ENCODE measurements at places on chromosomes 16 and 17.

DNA sequence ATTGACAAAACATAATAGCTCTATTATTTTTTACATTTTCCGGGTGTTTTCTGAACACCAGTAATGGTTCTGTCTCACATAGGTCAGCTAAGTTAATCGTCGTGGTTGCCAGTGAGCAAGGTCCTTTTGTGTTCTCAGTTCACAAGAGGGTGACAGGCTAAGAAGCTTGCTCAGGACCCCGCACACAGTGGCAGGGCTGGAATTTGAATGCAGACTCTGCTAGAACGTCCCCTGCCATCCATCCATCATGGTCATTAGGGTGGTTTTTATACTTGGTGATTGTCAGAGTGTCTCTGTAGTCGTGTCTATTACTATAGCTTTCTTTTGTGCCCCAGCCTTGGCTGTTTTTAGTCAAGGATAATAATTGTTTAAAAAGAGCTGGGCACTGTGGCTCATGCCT, 176.2 kb downstream of the SNX29 start:
- DNase-seq = no peak

DNA sequence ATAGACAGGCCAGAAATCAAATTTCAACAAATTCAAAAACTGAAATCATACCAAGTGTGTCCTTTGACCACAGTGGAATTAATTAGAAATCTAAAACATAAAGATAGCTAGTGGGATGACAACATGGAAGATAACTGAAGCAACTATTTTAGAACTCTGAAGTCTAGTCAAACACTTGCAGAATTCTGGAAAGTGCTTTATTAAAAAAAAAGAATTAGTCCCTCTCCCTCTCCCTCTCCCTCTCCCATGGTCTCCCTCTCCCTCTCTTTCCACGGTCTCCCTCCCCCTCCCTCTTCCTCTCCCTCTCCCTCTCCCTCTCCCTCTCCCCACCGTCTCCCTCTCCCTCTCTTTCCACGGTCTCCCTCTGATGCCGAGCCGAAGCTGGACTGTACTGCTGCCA, 6.7 kb upstream of the OR4D1 start:
- no peak for DNase-seq

GRCh38 chr17:41403404-41404023, 6.1 kb upstream of the KRT31 start:
- no peak for DNase-seq

DNA sequence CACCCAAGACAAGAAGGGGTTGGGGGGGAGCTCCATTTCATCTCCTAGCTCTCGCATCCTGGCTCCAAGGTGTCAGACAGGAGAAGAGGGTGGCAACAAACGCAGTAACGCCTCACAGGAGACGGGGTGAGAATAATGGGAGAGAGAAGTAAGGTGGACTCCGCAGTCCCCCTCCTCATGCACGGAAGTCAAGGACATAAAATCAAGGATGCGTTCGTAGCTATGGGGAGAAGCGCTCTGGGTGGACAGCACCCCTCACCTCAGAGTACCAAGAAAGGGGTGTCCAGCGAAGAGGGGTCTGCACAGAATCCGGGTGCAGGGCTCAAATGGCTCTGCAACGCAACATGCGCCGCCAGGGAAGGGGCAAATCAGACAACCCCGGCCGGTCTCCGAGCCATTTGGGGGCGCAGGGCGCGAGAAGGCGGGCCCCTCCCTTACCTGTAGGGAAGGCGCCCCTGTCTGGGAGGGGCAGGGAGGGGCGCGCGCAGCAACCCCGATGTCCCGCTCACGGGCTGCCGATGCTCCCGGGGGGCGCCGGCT, 555 bp downstream of the HDAC5 start:
- no peak for DNase-seq

- no peak for DNase-seq
Measured at GRCh38 chr17:81033535-81034167, 1.3 kb upstream of the BAIAP2 start.

GRCh38 chr17:27485716-27486495, 29.7 kb downstream of the KSR1 start:
- no peak for DNase-seq

All from NCI-H460 (cell line).